ENCODE measurements at places on chromosomes 6 and 20.

DNA sequence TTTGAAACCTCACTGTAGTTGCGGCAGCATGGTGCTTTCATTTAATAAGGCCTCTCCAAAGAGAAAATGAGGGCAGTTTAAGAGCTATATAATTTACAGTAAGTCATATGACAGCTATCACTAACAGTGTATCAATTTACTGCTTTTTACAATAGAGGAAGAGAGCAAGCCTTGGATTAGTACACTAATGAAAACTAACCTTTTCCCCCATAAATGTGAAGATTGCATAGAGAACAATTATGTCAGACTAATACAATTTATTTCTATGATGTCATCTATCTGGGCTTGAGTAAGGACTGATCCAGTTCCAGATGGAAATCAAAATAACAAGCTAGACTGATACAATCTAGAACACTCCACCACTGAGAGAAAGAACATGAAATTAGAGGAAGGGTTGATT is 78.1 kb upstream of the FAM83B start:
- DNase-seq, result no peak

GRCh38 chr20:25042531-25043498 is 15.1 kb downstream of the ACSS1 start:
- DNase-seq, result peak; percentile 57

GRCh38 chr6:166365221-166365620 is 17.5 kb downstream of the MPC1 start:
- no peak for DNase-seq

GRCh38 chr6:90044833-90045381 is 150.6 kb downstream of the GJA10 start:
- DNase-seq, result no peak
